HCT116 (cell line): ENCODE measurements at places on chromosomes 6 and 20. TPM values are rescaled to one million over a fixed set of nuclear protein-coding genes. Genes with fewer than 3 reads are reported as not detected.

SLC32A1 gene
- total RNA-seq, result not detected

BMP2 gene
- 0.15 TPM for total RNA-seq

DNA sequence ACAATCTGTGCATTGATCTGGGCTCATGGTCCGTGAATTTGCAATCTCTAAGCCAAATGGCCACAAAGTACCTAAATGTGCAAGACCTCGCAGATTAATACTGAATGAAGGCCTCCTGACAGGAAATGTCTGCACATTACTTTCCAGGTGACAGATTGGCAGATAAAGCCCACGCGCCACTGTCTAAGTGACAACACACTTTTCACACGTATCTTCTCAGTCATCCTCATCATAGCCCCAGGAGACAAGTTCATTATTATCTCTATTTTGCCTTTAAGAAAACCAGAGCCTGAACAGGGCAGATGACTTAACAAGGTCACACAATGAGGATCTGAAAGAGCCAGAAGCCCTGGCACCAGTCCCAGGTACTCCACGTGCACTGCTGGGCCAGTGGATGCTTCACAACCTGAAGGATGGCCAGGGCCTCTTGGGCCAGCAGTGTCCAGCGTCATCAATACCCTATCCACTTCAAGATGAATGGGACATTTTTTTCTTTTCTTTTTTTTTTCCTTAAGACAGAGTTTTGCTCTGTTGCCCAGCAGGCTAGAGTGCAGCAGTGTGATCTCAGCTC, 266.3 kb downstream of the PTPRT start:
- DNase-seq, result no peak

DNA sequence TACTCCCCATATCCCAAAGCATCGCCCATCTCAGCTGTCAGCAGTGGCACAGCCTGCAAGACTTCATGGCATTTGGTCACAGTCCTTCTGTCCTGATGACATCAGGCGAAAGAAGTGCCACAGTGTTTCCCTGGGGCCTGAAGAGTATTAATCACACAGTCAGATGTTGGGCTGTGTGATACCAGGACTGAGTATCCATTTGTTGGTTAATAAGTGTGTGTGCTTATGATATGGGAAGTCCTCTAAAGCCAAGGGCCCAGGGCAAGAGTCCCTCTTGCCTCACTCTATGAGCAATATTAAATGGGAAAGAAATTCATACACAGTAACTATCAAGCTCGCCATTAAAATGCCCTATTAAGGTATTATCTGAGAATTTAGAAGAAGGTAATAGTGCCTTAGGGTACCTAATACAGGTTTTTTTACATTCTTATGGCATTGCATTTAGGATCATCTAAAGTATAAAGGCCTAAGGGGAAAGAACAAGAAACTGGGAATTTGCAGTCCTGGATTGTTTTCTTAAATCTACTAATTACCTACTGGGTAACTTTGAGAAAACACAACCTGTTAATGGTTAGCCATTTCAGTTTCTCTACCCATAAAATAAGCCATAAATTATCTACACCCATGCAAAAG, 204.1 kb upstream of the PREP start:
- no peak for DNase-seq

- DNase-seq, result no peak
Observed at GRCh38 chr6:90148867-90149266, 147.8 kb downstream of the BACH2 start.

DNA sequence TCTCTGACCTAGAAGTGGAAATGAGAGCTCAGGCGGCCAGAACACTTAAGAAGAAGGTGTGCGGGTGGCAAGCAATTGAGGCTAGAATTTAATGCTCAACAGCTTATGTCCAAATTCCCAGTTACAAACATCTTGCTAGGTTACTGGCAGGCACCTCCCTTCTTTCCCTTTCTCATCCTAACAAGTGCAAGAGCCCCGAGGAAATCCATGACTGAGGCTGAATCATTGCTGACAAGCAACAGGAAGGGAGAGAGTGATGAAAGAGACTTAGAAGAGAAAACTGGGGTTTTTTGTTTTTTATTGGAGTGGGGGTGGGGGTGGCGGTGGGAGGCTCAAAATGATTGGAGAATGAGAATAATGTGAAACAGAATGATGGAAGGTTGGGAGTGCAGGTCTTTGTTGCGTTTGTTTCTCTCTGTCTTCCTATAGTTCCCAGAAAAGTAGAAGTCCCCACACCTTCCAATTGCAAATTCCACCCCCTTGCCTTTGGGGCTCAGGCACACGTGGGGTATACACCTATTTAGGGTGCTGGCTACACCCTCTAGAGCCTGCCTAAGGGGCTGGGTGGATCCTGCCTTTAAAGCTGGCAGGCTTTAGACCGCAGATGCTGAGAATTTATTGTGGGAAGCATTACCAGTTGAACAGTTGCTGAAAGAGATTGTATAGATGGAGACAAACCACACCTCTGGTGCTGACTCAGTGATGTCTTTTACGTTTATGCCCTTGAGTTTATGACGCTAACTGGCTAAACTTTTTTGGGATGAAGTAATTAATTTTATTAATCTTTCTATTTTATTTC, 1.4 kb downstream of the FAM83B start:
- DNase-seq, result peak; percentile 32

DNA sequence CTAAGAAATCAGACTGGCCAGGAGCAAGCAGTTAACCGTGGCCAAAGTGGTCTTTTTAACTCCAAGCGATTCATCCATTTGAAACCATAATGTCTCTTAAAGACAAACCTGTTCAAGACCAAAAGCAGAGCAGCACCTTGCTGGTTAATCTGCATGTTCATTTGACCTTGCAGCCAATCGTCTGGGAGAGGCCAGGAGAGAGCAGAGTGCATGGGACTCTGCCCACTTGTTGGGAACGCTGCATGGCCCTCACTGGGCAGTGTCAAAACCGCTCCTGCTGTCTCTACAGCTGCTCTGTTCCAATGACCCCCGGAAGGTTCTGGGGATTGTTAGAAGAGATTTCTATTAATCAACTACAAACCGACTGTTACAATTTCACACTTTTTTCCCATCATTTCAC, 79.6 kb downstream of the OLIG3 start:
- DNase-seq, result no peak
